ENCODE measurements at places on chromosomes 6 and 20.

DNA sequence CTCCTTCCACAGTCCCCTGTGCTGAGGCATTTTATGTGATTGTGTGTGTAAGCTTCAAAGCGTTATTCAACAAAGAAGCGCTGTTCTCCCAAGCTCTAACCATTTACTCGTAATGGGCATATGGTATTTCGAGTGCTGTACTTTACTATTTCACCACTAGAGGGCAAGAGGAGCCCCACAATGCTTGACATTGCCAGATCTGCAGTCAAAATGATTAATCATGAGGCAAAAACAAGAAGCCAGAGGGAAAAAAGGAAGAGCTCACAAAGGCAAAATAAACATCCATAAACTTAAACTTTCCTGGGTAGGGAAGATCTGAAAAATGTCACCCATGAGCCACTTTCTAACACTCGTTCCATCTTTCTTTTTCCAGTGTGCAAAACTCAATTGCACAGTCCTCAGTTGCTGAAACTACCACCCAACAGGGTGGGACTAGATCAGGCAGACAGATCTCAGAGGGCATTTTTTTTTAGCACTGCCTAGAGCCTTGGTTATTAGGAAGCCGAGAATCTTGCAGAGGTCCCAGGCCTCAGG is 215.0 kb upstream of the PLCB4 start:
- peak; percentile 23 for DNase-seq

DNA sequence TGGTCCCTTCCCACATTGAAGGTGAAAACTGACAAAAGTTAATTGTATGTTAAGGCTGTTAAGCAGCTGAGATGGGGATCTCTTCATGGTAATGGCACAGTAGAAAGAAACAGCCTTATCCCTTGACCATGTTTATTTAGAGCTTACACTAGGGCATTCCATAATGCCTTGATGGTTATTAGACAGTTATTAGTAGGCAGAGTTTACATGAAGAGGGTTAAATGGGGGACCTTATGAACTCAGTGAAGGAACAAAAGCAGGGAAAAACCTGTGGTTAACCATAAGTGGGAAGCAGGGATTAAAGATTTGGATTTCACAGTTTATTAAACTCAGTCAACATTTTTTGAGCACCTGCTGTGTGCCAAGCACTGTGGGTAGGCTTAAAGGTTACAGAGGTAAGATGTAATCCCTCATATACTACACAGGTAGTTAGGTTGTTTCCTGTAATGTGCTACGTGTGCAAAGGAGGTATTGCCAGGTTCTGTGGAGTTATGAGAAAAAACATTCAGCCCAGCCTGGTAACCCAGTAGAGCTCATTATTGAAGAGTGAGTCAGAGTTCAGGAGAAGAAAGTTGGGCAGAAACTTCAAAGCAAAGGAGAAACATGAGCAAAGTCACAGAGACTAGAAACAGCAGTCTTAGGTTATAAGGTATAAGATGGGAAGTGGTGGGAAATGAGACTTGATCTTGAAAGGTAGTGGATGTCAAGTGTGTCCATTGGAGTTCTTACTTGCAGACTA is 32.3 kb upstream of the GNRH2 start:
- DNase-seq = peak; percentile 66

- DNase-seq = no peak
Measured at GRCh38 chr6:1957746-1958145, 287.7 kb downstream of the GMDS start.

DNA sequence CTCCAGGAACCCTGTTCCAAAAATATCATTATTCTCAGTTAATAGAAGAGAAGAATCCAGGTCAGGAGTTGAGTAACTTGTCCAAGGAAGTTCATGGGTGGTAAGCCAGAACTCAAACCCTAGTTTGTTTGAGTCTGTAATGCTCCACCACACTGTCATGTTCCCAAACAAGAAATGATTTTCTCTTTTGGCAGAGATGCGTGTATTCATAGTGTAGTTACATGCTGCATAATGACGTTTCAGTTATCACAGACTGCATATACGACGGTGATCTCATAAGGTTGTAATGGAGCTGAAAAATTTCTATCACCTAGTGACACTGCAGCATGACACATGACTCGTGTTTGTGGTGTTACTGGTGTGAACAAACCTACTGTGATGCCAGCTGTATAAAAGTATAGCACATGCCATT is 102.6 kb downstream of the TULP4 start:
- peak; percentile 10 for DNase-seq

DNA sequence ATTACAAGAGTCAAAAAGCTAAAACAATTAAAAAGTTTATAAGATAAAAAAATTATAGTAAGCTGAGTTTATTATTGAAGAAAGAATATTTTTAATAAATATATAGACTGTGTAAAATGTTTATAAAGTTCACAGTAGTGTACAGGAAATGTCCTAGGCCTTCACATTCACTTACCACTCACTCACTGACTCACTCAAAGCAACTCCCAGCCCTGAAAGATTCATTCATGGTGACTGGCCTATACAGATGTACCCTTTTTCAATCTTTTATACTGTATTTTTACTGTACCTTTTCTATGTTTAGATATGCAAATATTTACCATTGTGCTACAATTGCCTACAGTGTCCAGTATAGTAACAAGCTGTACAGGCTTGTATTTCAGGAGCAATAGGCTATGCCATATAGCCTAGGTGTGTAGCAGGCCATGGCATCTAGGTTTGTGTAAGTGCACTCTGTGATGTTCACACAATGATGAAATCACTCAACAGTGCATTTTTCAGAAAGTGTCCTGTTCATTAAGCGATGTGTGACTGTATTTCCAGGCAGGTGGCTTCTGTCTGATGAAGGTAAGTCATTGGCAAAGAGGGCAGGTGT is 130.2 kb downstream of the BTBD3 start:
- peak; percentile 32 for DNase-seq

DNA sequence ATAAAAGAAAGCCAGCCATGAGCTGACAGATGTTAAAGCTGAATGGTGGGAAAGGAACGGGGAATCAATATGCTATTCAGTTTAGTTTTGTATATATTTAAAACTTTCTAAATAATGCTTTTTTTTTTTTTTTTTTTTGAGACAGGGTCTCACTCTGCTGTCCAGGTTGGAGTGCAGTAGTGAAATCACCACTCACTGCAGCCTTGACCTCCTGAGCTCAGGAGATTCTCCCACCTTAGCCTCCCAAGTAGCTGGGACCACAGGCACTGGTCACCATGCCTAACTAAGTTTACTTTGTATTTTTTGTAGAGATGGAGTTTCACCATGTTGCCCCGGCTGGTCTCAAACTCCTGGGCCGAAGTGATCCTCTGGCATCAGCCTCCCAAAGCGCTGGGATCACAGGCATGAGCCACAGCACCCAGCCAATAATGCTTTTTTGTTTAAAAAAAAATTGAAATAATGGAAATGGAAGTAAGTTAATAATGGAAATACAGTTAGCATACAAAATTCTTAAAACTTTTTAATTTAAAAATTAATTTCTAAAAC is 19.1 kb downstream of the EPB41L2 start:
- no peak for DNase-seq

DNA sequence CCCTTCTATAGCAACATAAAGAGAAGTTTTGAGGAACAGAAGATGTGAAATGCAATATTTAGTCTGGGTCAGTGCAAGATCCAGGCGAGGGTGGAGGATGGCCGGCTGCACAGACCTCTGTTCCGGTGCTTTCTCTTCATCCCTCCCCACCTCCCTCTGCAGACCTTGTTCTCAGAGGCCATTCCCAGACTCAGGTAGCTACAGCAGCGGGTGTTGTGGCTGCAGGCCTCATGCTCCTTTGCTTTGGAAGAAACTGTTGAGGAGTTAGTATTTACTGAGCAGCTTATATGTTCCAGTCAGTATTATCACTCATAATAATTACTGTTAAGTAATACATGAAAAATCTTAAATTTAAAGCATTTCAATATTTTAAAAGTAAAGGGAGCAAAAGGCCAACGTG is 1.7 kb downstream of the BTN3A3 start:
- no peak for DNase-seq

DNA sequence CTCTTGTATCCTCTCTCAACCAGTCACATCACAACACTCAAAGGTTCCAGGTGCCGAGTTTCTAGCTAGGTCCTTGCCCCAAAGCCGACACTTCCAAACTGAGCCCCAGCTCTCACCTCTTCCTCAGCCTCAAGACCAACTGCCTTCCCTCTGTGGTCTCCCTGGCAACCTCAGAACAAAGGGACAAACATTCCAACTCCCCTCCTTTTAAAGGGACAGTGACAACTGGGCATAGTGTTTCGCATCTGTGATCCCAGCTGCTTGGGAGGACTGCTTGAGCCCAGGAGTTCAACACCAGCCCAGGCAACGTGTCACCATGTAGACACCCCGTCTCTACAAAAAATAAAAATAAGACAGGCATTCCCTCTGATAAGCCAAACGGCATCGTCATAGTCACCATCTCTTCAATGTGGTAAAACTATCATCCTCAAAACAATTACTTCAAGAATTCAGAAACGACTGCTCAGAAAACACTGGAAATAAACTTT is 11.3 kb downstream of the DIDO1 start:
- DNase-seq = no peak

- DNase-seq = no peak
Measured at GRCh38 chr6:46325561-46326530, 155.1 kb upstream of the ENPP5 start.

- DNase-seq = no peak
Measured at GRCh38 chr6:4225161-4225872, 89.9 kb upstream of the ECI2 start.

- DNase-seq = no peak
Measured at GRCh38 chr6:106142876-106143431, 56.8 kb downstream of the PRDM1 start.

- DNase-seq = no peak
Measured at GRCh38 chr6:54060286-54060685, 51.0 kb upstream of the MLIP start.

GRCh38 chr6:139017227-139017626 is 11.3 kb upstream of the ABRACL start:
- no peak for DNase-seq

DNA sequence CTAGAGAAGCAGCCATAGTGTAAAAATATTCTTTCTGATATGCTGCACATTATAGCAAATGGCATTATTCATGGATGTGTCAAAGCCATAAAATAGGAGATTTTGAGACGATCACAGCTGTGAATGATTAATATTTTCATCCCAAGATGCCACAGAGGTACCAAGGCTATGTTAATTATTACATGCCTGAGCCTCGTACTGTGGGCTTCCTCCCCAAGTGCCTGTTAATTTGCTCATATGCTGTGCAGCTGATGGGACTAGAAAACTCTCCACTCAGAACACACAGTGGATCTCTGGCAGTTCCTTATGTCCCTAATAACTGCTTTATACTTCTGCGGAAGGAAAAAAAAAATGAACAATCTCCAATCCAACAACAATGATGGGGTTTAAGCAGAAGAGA is 184.9 kb upstream of the TSHZ2 start:
- DNase-seq = no peak

DNA sequence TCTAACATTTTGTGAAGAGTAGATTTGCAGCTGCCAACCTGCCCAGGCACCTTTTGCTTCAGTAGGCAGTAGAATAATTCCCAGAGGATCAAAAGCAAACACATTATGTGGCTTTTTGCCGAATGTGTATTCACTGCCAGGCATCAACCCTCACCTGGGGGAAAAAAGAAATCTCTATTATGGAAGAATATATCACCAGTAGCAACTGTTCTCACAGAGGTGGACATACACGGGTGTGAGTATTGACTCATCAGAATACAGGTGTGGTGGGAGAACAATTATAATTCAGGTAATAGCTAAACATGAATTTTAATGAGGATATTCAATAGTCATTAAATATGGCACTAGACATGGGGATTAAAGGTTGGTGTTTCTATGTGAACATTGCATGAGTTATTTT is 910.7 kb downstream of the TFAP2A start:
- no peak for DNase-seq

DNA sequence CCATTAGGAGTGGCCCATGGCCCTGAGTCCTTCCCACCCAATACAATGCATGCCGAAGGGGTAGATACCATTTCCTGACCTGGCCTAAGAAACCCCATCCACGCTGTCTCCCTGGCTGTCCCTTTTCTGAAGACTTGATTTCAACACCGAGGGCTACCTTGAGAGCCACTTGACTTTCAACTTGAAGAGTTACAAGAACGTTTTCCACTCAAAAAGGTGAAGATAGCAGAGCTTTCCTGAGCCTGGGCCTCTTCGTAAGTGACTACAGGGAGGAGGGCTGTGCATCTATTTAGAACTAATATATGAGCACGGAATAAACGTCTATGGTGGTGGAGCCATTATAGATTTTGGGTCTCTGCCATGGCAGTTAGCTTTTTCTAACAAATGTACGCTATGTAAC is 14.4 kb upstream of the PPP1R14C start:
- no peak for DNase-seq

GRCh38 chr6:26331218-26332073 is 33.6 kb upstream of the BTN3A2 start:
- no peak for DNase-seq

- no peak for DNase-seq
Measured at GRCh38 chr20:62819494-62820174, 2.8 kb downstream of the COL9A3 start.

GRCh38 chr6:158249340-158249836 is 62.9 kb upstream of the TULP4 start:
- no peak for DNase-seq

DNA sequence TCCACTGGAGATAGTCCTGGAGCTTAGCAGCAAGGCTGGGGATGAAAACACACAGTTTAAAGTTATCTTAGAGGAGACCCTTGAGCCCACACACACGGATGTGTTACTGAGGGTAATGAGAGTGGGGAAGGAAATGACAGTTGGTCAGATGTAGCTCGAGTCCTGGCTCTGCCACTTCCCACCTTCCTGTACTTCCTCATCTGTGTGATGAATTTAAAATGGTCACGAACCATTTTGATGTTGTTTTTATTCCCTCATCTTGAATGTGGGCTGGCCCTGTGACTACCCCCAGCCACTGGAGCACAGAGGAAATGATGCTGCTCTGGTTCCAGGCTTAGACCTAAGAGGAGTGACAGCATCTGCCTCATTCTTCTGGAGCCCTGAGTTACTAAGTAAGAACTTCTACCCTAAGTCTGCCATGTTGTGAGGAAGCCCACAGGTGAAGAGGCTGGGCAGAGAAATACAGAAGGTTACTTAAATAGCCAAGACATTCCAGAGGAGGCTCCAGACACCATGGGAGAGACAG is 141.2 kb downstream of the NRN1 start:
- no peak for DNase-seq

GRCh38 chr6:143507358-143508145 is 4.0 kb downstream of the FUCA2 start:
- DNase-seq = peak; percentile 11

DNA sequence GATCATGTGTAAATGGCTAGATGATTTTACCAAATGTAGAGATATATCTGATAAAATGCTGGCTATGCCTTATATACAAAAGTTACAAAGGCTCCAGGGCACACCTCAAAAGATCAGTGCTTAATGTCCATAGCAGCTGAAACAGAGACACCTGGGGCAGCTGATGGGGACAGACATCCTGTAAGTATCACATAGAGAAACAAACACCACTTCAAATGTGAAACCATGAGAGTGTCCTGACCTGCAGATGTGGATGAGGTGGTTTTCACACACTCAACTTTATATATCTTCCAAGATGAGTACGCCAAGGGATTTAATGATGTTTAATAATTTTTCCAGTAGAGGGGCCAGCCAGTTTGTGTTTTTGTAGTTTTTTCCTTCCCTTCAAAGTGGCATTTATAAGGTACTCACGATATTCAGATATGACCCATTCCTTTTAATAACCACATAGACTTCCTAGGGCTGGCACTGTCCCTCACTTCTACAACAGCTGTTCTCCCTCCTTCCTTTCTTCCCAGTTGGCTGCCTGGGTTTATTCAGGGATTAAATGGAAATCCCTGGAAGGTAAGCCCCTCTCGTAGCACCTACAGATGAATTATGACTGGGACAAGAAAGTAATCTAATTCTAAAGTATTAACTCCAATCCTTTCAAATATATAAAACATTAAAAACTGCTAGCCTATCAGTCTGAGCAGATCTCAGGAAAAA is 50.3 kb upstream of the MCM9 start:
- no peak for DNase-seq
